ENCODE measurements at places on chromosomes 6 and 20.

DNA sequence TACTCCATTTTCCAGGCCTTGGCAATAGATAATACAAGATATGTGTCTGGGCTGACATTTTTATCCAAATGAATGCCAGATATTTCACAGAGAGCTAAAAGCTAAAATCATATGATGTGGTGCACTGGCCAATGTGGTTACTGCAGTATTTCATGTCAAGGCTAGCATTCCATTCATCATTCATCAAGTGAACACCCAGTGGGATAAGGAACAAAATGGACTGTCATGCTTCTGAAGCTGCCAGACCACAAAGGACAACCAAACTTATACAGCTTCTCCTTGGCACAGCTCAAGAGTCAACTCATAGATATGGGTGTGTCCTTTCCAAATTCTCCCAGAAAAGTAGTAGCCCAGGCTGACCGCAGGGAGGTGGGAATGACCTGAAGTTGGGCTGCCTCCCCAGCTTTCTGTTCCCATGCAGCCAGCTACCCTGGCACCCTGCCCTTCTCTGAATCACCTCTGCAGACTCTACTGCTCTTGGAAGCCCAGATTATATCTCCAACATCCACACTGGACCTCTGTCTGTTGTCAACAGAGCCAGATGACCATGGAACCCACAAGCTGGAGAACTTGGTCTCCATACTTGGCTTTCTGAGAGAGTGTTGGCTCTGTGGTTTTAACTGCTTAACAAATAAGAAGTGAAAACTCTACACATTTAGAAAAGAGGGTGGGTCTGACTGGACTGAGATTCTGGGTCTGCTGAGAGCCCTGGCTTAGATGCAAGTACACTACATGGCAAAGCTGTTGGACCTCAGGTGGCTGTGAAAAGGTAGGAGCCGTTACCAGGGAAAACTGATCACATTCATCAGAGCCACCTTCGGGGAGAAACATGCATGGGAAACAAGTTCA lies 122.8 kb downstream of the ALDH8A1 start:
- no peak for DNase-seq

- no peak for DNase-seq
Observed at GRCh38 chr20:16390991-16391390, 182.3 kb downstream of the KIF16B start.

- DNase-seq, result no peak
Observed at GRCh38 chr6:147251072-147251471, 46.9 kb downstream of the STXBP5 start.

DNA sequence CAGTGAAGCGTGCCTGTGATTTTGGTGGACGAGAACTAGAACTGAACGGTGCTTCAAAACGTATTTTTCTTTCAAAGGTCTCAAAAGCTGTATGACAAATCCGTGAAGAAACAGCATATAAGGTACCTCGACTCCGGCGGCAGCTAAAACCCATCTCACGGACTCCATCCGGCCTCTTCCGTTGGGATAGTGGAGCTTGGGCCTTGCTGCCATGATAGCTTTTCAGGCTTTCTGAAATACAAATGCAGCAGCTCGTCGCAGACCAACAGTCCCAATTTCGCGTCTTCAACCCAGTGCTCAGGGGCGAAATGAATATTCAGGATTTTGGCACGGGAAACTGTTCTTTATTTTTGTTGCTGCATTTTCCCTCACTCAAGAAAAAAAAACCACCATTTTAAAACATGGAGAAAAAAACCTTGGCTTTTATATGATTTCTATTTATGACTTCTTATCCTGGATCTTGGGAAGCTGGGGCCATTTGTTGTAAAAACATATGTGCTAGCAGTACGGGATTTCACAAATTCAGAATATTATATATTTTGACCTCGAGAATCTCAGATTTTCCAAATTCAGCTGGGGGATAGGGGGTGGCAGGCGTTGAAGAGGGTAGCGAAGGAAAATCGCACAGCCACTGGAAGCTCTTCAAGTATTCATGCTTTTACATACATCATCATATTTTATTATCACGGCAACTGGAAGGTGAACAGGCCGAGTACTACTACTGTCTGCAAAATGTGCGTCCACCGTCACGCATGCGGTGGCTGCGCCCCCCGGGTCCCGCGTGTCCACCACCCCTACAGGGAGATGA lies 849 bp downstream of the GSTA4 start:
- DNase-seq, result no peak

DNA sequence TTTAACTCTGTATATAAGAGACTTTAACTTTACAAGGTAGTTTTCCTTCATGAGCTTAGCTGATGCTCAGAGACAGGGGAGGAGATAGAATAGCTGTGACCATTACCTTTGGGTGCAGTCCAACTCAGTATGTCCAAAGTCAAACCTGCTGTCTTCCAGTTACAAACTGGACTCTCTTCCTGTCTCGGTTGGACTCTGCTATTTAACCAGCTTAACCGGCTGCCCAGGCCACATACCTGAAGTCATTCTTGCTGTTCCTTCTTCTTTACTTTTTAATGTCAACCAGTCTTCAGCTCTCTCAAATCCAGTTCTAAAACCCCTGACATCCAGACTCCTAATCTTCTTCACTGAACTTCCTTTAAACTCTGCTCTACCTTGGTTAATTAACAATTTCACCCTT lies 138.3 kb upstream of the TSHZ2 start:
- DNase-seq, result no peak

GRCh38 chr20:19706463-19706862 lies 51.6 kb upstream of the RIN2 start:
- DNase-seq, result no peak

- no peak for DNase-seq
Observed at GRCh38 chr20:8693709-8694108, 375.2 kb upstream of the PLCB4 start.

GRCh38 chr6:102742754-102743356 lies 1349.3 kb downstream of the GRIK2 start:
- DNase-seq, result no peak

- DNase-seq, result no peak
Observed at GRCh38 chr6:36676141-36677058, 2.1 kb upstream of the CDKN1A start.

- no peak for DNase-seq
Observed at GRCh38 chr6:167855825-167856425, 29.2 kb downstream of the AFDN start.

DNA sequence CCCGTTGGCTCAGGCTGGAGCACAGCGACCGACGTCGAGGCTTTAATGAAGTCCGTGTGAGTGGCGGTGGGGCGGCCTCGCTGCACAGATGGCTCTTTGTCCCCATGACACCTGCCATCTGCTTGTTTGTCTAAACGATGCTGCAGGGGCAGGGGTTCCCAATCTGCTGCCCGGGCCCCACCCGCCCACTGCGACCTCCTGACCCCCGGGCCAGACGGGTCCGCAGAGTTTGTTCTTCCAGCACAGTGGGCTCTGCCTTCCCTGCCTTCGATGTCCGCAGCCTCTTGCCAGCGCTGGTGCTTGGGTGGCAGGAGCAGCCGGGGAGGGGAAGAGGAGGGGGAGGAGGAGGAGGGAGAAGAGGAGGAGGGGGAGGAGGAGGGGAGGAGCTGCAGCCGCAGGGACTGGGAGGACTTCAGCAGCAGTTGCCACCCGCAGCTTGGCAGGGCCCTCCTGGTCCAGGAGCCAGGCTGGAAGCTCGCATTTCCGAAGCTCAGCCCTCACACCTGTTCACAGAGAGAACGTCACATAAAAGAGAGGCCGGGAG lies 210.0 kb downstream of the DLL1 start:
- no peak for DNase-seq

GRCh38 chr20:35514371-35514932 lies 15.0 kb downstream of the C20orf173 start:
- no peak for DNase-seq

GRCh38 chr6:90722648-90723047 lies 135.8 kb upstream of the MAP3K7 start:
- no peak for DNase-seq

DNA sequence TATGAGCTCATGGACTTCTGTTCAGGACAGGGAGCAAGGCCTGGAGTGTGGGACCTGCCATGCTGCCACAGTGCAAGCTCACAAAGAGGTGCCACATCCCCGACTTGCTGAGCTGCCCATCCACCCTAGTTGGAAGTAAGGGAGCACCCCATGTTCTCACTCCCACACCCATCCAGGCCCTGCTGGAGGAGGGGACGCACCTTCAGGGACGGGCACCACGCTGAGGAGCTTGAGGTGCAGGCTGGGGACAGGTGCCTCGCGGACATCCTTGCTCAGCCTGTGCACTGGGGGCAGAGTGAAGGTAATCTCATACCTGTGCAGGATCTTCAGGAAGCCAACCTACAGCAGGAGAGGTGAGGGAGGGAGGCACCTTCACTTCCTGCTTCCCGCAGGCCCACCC lies 12.3 kb downstream of the ADISSP start:
- DNase-seq, result no peak

DNA sequence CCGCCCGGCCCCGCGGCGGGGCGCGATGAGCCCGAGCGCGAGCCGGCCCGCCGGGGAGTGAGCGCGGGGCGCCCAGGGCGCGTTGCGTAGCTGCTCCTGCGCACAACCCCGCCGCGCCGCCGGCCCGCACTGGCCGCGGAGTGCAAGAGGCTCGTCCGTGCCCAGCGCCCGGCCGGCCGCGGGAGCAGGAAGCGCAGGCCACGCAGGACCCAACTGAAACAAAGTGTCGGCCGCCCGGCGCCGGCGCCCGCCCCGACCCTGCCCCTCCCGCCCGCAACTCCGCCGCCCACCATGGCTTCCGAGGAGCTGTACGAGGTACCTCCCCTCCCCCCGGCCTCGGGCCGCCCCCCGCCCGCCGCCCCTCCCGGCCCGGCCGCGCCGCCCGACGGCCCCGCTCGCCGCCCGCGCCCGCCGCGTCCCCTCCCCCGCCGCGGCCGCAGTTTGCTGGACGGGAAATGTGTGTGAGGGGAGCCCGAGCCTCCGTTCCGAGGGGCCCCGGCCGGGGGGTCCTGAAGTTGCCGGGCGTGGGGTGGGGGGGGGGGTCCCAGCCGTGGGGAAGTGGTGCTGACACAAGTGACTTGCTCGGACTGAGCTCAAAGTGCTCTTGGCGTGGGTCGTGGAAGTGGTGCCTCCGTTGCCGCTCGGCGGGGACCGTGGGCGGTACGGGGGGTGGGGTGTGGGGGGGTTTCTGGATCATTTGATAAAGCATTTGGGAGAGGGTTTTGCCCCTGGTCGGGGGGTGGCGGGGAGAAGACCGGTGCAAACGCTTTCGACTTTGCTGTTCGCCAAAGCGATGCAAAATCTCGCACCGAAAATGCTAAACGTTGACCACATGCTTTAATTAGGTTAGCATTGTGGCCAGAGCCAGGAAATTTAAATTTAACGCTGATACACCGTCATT lies 539 bp downstream of the CDYL start:
- DNase-seq, result peak; percentile 8

GRCh38 chr6:142746524-142746923 lies 198.5 kb downstream of the HIVEP2 start:
- DNase-seq, result no peak

DNA sequence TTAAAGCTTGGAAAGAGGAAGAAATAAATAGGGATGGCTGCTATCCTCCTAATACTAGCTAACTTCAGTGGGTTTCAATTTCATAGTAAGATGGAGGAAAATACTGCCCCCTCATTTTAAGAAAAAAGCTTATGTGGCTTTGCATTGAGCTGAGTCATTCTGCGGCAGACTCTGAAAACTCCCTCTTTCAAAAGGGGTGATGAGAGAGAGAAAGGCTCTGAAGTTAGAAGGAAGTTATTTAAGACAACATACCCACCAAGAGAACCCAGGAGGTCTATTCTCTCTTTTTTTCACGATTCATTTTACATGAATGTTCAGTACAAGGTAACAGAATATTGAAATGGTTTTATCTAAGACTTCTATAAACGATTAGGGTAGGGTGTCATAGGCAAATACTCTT lies 4.5 kb downstream of the PRDM13 start:
- no peak for DNase-seq

- DNase-seq, result no peak
Observed at GRCh38 chr6:109660526-109661320, 30.3 kb downstream of the AK9 start.

DNA sequence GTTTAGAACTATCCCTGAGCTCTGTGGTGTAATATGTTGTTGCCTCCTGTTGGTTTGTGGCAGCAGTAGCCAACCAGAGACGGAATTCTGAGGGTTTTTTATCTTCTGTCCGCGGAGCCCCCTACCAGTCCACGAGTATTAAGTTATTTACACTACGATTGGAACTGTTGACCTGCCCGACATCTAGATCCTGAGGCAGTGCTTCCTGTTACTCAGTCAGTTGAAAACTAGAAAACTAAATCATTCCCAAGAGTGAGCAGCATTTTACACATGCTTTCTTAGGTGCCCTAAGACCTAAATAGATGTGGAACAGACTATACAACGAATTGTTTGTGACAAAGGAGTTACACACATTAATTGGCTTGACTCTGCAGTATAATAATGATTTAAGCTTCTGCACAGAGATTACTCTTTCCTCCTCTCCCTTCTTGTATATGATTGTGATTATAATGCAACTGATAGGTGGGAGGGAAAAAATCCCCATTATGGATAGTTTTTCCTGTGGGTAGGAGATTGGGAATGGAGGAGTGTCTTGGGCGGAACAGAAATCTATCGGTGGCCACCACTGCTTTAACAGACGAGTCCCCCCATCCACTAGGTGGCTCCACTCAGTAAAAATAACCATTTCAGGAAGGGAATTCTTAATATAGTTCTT lies 1.7 kb downstream of the LOC128125822 start:
- DNase-seq, result no peak

DNA sequence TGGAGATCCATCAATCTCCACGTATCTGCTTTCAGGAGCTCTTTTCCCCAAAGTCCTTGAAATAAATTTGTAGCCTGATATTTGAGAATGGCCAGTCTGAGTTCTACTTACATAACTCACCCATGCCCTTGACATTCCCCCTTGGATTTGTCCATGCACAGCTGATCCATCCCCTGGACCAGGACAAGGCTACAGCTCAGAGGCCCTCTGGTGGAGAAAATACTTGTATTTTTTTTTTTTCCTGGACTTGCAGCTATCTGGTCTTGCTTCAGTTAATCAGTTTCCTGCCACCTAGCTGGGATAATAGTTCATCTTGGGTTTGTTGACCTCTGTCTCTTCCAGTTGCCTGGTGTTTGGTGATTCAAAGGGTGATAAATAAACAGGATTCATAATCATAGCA lies 467.6 kb downstream of the DHX35 start:
- no peak for DNase-seq

- no peak for DNase-seq
Observed at GRCh38 chr20:64283646-64284045, 28.1 kb downstream of the PCMTD2 start.

- no peak for DNase-seq
Observed at GRCh38 chr6:70140496-70140895, 162.4 kb downstream of the COL9A1 start.

DNA sequence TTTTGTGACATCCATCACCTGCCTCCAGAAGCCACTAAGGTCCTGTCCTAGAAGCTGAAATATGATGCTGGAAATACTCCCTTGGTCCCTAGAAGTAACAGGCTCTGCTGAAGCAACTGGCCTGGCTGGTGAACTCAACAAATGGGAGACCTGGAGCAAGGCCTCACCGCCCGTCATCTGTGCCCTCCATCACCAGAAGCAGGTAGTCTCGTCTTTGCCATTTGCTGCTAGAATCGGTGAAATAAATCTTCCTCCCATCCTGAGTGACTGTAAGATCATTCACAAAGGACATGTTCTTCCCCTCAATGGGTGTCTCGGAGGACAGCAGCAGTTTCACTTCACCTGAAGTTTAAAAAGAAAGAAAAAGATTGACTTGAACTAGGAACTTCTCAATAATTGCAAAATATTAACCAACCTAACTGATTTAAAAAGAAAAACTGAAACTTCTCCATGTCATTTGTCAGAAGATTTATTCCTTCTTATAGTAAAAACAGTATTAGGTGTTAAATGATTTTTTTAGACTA lies 21.0 kb downstream of the CST7 start:
- no peak for DNase-seq

- DNase-seq, result no peak
Observed at GRCh38 chr6:134474955-134475354, 157.0 kb upstream of the SGK1 start.
